Uterus (tissue), 4 donors: ENCODE measurements at places on chromosomes 13 and 19.

GRCh38 chr13:105611424-105611823 is 924.0 kb downstream of the EFNB2 start:
- no peak for DNase-seq

DNA sequence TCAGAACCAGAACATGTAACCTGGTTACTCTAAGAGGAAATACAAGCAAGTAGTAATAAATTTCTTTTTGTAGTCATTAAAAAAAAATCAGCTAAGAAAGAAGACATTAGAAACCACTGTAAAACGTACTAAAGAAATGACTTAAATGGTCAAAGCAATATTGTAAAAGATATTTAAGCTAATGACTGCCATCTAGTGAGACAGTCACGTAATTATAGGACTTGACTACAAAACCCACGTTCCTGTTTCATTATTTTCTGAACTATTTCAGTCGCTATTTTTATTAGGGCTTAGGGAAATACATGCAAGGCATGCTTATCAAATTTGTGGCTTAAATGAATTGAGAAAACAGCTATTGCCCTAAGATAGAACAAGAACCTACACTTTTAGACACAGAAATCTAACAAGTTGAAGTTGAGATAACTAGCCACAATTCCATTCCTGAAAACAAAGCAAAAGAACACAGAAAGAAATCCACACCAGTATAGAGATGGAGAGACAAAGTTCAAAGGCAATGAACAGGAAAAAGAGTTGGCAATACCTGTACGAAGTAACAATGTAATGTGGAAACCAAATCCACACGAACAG is 17.9 kb downstream of the ALG5 start:
- no peak for DNase-seq

GRCh38 chr19:14871619-14872230 is 14.2 kb downstream of the OR7A17 start:
- no peak for DNase-seq

- DNase-seq, result no peak
Measured at GRCh38 chr13:113989585-113990300, 15.9 kb upstream of the C13orf46 start.

DNA sequence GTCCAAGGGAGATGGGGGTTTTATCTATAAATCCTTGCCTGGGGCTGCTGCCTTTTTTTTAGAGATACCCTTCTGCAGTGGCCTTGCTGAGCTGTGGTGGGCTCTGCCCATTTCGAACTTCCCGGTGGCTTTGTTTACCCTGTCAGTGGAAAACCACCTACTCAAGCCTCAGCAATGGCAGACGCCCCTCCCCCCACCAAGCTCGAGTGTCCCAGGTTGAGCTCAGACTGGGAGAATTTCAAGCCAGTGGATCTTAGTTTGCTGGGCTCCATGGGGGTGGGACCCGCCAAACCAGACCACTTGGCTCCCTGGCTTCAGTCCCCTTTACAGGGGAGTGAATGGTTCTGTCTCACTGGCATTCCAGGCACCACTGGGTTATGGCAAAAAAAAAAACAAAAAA is 21.6 kb downstream of the LGALS13 start:
- DNase-seq, result no peak

DNA sequence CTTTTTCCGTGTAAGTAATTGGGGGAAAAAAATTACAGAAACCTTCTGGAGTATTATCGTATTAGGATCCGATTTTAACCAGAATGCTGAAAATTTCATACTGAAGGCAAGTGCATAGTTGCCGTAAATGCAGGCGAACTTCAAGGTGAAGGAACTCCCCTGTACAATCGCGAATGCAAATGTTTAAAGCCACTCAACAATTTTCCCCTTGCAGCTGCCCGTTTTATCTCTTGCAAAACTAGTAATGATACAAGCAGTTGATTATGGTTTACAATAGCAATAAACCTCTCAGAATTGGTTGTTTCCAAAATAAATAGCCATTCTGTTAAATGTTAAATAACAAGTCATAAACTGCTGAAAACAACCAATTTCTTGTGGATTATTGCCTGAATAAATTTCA is 105.7 kb downstream of the DNAJC15 start:
- no peak for DNase-seq

- no peak for DNase-seq
Measured at GRCh38 chr19:4108767-4109625, 14.9 kb downstream of the MAP2K2 start.

DNA sequence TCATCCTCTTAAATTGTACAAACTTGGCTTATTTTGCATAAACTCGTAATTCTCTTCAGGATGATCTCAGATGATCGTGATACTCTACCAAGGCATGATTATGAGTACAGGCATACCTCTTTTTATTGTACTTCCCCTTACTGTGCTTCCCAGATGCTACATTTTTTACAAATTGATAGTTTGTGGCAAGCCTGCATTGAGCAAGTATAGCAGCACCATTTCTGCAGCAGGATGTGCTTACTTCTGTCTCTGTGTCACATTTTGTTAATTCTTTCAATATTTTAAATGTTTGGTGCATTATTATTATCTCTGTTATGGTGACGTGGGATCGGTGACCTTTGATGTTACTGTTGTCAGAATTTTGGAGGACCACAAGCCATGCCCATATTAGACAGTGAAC is 752.3 kb downstream of the PCDH9 start:
- no peak for DNase-seq

GRCh38 chr19:35329323-35329722 is 336 bp downstream of the CD22 start:
- DNase-seq, result no peak

GRCh38 chr13:44050450-44051063 is 170.9 kb downstream of the LACC1 start:
- no peak for DNase-seq

DNA sequence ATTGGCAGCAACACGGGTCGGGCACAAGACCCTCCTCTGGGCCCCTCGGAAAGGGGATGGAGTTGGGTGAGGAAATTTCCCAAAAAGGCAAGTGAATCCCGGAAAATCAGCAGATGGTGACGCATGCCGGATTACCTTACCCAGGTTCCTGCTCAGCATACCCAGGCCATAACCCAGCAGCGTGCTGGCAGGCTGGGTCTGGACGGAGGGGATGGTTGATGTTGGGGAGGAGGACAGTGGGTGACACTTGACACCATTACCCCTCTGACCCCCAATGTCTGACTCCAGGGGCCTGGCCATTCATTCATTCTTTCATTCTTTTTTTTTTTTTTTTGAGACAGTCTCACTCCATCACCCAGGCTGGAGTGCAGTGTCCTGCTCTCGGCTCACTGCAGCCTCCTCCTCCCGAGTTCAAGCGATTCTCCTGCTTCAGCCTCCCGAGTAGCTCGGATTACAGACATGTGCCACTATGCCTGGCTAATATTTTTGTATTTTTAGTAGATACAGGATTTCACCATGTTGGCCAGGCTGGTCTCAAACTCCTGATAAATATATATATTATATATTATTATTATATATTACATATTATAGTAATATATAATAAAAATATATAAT is 799 bp downstream of the PVR start:
- no peak for DNase-seq

DNA sequence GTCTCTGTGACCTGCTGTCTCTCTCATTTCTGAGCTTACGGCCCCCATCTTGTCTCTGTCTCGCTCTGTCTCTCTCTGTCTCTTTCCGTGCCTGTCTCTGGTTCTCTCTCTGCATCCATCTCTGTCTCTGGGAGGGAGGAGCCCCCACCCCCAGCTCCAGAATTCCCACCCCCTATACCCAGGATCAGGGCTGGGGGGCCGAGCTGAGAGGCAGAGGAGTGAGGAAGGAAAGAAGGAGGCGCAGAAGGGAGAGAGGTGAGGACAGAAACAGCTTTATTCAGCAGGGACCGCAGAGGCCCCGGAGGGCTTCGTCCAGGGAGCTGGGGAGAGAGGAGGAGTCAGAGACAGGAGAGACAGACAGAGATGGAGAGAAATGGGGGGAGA is 14.0 kb downstream of the JOSD2 start:
- DNase-seq, result no peak

GRCh38 chr13:72221276-72221962 is 354.4 kb upstream of the DACH1 start:
- DNase-seq, result no peak

DNA sequence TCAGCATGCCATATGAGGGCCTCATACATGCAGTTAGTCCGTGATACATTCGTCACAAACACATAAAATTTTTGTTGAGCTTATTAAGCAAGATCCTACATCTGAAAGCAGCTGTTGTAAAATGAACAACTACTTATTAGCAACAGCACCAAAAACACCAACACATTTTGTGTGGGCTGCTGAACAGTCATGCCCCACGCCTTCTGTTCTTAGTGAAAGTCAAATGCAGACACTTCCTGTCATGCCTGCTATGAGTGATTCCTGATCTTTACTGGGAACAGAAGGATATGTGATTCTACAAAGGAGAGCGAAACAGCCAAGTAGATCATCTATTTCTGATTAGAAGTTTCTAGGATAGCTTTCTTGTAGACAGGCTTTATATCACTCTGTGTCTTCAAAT is 4.2 kb upstream of the B3GLCT start:
- DNase-seq, result no peak

DNA sequence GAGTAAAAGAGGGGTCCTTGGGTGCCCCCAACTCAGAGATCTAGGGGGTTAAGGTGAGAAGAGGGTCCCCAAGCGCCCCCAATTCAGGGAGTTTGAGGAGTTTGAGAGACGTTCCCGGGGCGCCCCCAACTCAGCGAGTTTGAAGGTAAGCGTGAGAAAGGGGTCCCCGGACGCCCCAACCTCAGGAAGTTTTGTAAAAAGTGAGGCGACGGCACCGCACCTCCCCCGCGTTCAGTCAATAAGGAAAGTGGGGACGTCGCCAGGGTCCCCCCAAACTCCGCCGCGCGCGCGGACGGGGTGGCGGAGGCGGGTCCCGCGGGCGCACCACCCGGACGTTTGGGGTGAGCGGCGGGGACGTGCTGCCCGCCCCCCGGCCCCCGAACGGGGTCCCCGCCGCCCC is 353 bp downstream of the RFX2 start:
- no peak for DNase-seq

DNA sequence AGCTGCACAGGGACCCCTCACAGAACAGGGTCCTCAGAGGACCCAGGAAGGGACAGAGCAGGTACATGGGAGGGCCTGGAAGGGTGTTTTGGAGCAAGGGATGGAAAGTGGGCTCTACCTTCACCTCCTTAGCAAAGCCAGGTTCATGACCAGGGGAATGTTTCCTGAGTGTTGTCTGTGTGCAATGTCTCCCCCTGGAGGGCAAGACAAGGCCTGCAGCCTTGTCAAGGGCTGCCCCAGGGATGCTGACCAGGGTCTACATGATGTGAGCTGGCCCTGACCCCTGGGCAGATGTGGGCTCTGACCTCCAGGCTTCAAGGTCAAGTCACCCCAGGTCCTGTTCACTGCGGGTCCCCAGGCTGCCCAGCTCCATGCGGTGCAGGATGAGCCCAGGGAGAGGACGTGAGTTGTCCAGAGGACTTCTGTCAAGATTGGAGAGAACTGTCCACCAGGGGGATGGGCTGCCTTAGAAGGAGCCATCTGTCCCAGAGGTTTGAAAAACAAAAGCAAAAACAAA is 1.0 kb upstream of the CEACAM1 start:
- peak; percentile 37 for DNase-seq

DNA sequence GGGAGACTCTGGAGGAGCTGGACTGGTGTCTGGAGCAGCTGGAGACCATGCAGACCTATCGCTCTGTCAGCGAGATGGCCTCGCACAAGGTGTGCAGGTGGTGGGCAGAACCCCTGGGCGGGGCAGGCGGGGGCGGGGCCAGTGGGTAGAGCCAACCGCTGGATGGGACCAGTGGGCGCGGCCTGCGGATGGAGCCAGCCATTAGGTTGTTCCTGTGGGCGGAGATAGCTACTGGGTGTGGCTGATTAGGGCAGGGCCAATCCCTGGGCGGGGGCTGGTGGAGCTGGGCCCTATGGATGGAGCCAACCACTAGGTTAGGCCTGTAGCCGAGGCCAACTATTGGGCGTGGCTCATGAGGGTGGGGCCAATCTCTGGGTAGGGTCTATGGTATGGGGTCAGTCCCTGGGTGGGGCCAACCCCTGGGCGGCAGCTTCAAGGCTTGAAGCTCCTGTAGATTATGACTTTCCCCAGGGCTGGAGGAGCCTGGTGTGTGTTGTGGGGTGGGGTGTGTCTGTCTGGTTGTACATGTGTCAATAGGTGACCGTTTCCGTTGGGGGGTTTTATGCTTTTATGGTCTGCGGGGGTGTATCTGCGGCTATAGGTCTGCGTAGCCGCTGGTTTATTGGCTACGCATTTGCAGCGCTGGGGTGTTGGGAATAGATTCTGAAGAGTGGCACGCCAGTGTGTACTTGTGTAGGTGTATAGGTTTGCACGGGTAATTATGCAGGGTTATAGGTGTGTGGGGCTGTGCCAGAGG is 30.7 kb downstream of the PDE4A start:
- no peak for DNase-seq

- DNase-seq, result no peak
Measured at GRCh38 chr19:38433268-38433733, at the start of gene RYR1. Gene RYR1, plus strand, starts transcription at chr19:38433691. Its CDS starts 139 bp downstream, at chr19:38433830.

- no peak for DNase-seq
Measured at GRCh38 chr13:35860661-35861060, 270.5 kb downstream of the DCLK1 start.

DNA sequence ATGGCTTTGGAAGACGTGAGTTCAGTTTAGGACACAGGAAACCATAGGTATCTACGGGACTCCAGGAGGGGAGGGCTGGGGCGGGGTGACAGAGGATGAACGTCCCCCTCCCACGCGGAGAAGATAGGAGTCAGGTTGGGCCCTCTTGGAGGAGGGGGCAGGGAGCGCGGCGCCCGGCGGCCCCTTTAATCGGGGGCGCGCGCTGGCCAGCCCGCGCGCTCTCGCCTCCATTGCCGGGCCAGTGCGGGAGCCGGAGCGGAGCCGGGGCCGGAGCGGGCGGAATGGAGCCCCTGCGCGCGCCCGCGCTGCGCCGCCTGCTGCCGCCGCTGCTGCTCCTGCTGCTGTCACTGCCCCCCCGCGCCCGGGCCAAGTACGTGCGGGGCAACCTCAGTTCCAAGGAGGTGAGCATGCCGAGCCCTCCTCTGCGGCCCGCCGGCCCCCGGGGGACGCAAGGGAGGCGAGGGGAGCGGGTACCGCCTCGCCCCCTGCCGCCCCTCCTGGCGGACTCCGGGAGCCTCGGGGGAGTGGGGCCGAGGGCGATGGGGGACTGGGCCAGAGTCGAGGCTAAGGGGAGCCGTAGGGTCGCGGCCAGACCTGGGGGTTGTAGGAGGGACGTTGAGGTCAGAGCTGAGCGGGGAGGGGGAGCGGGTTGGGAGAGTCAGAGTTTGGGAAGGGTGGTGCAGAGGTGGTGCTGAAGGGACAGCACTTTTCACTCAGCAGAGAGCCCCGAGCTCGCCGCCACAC is at the start of gene TMEM145:
TSS of gene TMEM145 (plus strand) at position 214 of the 744 bp plus-strand sequence. CDS start at position 282, 68 bp downstream.
- no peak for DNase-seq

- DNase-seq, result no peak
Measured at GRCh38 chr13:49497272-49497671, 1.5 kb downstream of the PHF11 start.
